ENCODE measurements at places on chromosomes 5 and 9.
A peak's percentile ranks its signal among the peaks of the same experiment; 100 is the strongest.

DNA sequence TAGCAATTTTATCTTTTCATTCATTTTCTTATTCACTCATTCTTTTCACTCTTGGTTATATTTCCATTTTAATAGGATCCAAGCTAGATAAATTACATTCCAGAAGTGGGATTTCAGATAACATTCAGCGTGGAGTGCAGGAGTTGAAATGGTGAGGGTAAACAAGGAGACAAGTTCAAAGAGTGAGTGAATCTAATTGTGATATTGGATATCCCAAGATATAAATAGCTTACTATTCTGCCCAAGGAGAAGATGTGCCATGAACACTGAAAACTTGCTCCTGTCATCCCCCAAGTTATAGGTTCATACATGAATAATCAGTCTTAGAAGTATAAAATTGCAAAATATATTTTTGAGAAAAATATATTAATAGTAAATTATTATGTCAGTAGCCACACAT, 459.3 kb downstream of the CETN3 start:
- DNase-seq: no peak

- DNase-seq: no peak
These were observed 3.6 kb downstream of the FBXO38 start for GRCh38 chr5:148387325-148387724.

- DNase-seq: no peak
These were observed 50.0 kb upstream of the LRRTM2 start for GRCh38 chr5:138925090-138925635.

DNA sequence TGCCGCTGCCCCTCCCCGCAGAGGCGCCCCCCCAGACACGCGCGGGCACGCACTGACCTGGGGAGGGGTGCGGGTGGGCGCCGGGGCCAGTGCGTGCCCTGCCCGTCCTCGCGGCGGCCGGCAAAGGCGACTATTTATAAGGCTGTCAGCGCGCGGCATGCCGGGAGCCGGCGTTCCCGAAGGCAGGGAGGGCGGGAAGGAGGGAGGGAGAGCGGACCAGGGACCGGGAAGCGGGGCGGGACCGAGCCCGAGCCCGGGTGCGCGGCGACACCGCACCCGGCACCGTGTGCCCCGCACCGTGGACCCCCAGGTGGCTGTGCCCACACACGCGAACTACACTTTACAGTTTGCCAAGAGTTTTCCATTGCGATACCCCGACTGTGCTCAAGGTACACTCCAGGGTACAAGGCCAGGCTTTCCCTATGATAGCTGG, at the start of gene AK1:
Gene AK1, minus strand, starts transcription at position 110 of the 433 bp plus-strand sequence. CDS start 3,058 bp downstream, outside the sequence.
- peak; percentile 91 for DNase-seq

- peak; percentile 77 for DNase-seq
These were observed at the start of gene ACSL6 for GRCh38 chr5:132011622-132012343. ACSL6 (minus strand) TSS chr5:132011658; CDS start chr5:132011553, 105 bp downstream.

DNA sequence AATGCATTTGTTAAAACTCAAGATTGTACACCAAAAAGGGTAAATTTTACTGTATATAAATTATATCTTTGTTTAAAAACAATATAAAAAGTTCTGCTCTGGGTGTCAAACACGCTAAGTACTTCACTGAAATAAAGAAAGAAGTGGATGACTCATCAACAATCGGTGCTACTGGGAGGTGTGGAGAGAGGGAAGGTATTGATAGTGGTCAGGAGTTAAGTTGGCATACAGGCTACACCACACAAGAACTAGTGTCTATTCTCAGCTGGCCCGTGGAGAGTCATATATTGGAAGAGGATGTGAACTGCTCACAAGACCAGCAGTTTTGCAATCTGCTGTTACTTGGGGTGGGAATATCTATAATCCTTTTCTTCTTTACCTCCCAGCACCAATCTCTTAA, 145.7 kb upstream of the TRPC7 start:
- no peak for DNase-seq
